ENCODE measurements at places on chromosomes 7 and 10. TPM values are rescaled to one million over a fixed set of nuclear protein-coding genes. Genes with fewer than 3 reads are reported as not detected.

DNA sequence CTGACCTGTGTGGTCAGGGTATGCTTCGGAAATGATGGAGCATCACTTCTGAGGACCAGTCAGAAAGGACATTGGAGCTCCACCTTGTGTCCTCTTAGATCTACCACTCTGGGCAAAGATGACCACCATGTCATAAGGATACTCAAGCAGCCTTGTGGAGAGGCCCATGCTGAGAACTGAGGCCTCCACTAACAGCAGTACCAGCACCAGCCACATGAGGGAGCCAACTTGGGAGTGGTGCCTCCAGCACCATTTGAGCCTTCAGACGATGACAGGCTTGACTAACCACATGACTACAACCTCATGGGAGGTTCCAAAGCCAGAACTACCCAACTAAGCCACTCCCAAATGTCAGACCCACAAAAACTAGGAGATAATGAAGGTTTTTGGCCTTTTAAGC, 116.0 kb downstream of the NPTX2 start:
- peaks cover 4% of the 10 kb centered on the region for H3K36me3 ChIP-seq
- H3K27me3 ChIP-seq, result no peaks in the 10 kb centered on the region
- H3K4me1 ChIP-seq, result no peaks in the 10 kb centered on the region
- H3K27ac ChIP-seq, result no peak overlapping the region
- peak; percentile 83 for DNase-seq
- H3K4me3 ChIP-seq, result no peak overlapping the region

GRCh38 chr7:134301592-134301991, 15.1 kb downstream of the SLC35B4 start:
- peaks cover 16% of the 10 kb centered on the region for H3K36me3 ChIP-seq
- H3K4me1 ChIP-seq, result no peaks in the 10 kb centered on the region
- no peak overlapping the region for H3K27ac ChIP-seq
- no peak for DNase-seq
- no peaks in the 10 kb centered on the region for H3K27me3 ChIP-seq

The CDHR3 gene
- 3.8 TPM for total RNA-seq

- no peak overlapping the region for H3K4me3 ChIP-seq
- no peaks in the 10 kb centered on the region for H3K27me3 ChIP-seq
- no peaks in the 10 kb centered on the region for H3K36me3 ChIP-seq
- H3K27ac ChIP-seq, result no peak overlapping the region
- H3K4me1 ChIP-seq, result no peaks in the 10 kb centered on the region
Observed at GRCh38 chr10:62177111-62177510, 91.5 kb downstream of the RTKN2 start.

DNA sequence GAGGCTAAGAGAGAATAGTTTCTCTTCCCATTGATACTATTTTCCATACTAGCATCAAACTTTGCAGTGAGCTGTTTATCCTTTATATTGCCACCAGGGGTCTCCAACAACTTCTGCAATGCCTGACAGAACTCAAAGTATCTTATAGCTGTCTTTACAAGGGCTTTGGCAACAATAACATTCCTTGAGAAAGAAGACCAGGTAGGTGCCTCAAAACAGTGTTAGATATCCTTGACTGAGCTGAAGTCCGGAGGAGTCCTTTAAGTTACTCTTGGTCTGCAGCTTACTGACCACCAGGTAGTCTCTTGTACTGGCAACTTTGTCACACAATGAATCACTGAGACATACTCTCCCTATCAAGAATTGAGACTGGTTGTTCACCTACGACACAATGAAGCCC, 30.0 kb upstream of the TES start:
- H3K4me1 ChIP-seq, result peaks cover 3% of the 10 kb centered on the region

The ECHDC3 gene
- total RNA-seq, result 9.3 TPM

DNA sequence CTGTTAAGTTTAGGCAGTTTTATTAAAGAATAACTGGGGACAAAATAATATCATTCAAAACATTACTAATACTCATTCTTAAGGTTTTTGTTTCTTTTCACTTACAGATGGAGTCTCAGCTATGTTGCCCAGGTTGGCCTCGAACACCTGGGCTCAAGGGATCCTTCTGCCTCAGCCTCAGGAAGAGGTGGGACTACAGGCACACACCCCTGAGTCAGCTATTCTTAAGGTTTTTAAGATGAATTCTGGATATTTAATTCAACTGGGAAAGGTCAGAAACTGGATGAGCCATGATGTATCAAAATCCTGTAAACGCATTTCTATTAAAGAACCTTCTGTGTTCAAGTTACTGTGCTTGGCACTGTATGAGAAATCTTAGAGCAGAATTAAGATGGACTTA, 3.5 kb downstream of the OAT start:
- H3K27ac ChIP-seq, result no peak overlapping the region
- no peak overlapping the region for H3K4me3 ChIP-seq
- no peak for DNase-seq
- H3K27me3 ChIP-seq, result no peaks in the 10 kb centered on the region
- peaks cover 4% of the 10 kb centered on the region for H3K4me1 ChIP-seq

GRCh38 chr7:120131096-120131839, 141.7 kb upstream of the KCND2 start:
- no peak for DNase-seq
- peaks cover 9% of the 10 kb centered on the region for H3K36me3 ChIP-seq
- H3K4me3 ChIP-seq, result no peak overlapping the region
- no peak overlapping the region for H3K27ac ChIP-seq
- H3K4me1 ChIP-seq, result no peaks in the 10 kb centered on the region

The TACC2 gene
- total RNA-seq, result 54.8 TPM

The WIPF3 gene
- 11.8 TPM for total RNA-seq

The GPR22 gene
- not detected for total RNA-seq

GRCh38 chr7:78279457-78279856, 480.9 kb downstream of the PHTF2 start:
- H3K4me3 ChIP-seq, result no peak overlapping the region
- H3K27ac ChIP-seq, result no peak overlapping the region
- H3K36me3 ChIP-seq, result no peaks in the 10 kb centered on the region
- no peak for DNase-seq

DNA sequence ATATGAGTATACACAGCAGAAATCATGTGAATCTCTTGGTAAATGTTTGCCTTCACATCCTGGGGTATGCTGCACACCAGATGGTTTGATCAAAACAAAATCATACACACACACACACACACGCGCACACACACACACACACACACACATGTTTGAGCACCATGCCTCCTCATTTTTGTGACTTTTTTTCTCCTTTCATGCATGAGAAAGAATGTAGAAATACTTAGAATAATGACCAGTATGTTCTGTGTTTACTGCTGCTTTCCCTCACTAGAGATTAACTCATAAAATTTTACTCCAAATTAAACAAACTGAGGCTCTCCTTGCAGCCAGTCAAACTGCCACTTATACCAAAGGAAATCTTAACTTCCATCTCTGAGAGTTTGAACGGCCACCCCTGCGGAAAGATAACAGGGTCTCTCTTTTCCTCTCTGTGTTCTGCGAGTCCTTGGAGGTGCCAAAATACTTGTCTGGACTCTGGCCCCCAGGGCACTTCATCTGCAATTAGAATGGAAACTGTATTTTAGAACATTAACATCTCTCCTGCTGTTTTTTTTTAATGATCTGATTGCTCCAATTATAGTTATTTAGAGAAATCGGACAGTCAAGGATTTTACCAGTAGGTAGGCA, 320.8 kb upstream of the NFE2L3 start:
- H3K36me3 ChIP-seq, result no peaks in the 10 kb centered on the region
- DNase-seq, result no peak
- no peak overlapping the region for H3K27ac ChIP-seq
- no peaks in the 10 kb centered on the region for H3K27me3 ChIP-seq

The OR2A1 gene
- total RNA-seq, result not detected

The NEUROD6 gene
- not detected for total RNA-seq

DNA sequence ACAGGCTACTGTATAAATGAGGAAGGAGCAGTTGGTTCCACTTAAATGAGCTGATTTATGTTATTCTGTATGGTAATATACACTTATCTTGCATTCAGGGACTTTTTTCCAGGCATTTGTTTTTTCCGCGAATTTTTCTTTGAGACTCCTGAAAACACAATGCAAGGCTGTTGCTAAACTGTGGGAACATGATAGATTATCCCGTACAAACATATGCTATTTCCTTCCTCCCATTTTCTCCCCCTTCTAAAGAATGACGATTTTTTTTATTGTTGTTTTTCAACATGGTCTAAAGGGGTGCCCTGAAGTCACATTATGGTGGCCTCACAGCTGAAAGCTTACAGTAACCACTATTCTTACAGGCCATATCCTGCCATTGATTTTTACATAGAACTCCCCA, 523.9 kb upstream of the NRP1 start:
- H3K27me3 ChIP-seq, result no peaks in the 10 kb centered on the region
- DNase-seq, result no peak
- peaks cover 9% of the 10 kb centered on the region for H3K36me3 ChIP-seq

The TRPV5 gene
- not detected for total RNA-seq

- no peak for DNase-seq
- H3K27me3 ChIP-seq, result no peaks in the 10 kb centered on the region
- H3K27ac ChIP-seq, result no peak overlapping the region
- no peaks in the 10 kb centered on the region for H3K4me1 ChIP-seq
- no peak overlapping the region for H3K4me3 ChIP-seq
- H3K36me3 ChIP-seq, result no peaks in the 10 kb centered on the region
Observed at GRCh38 chr7:151599401-151600227, 79.9 kb upstream of the RHEB start.

DNA sequence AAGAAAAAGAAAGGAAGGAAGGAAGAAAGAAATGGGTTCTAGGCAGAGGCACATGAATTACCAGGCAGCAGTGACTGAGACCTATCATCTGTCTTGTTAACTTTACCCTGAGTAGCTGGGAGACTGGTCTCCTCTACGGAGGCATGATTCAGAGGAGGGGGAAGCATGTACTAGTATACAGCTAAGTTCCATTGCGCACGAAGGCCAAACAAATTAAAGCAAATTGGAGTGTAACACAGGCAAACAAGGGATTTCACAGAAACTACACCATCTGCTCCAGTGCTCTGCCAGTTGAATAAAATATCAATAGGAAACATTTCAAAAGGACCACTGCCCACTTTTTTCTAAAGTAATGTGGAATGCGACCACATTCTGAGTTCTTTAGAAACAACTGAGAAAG, 65.9 kb upstream of the RSU1 start:
- no peaks in the 10 kb centered on the region for H3K27me3 ChIP-seq
- no peak overlapping the region for H3K27ac ChIP-seq
- H3K36me3 ChIP-seq, result no peaks in the 10 kb centered on the region
- no peak overlapping the region for H3K4me3 ChIP-seq
- no peak for DNase-seq

DNA sequence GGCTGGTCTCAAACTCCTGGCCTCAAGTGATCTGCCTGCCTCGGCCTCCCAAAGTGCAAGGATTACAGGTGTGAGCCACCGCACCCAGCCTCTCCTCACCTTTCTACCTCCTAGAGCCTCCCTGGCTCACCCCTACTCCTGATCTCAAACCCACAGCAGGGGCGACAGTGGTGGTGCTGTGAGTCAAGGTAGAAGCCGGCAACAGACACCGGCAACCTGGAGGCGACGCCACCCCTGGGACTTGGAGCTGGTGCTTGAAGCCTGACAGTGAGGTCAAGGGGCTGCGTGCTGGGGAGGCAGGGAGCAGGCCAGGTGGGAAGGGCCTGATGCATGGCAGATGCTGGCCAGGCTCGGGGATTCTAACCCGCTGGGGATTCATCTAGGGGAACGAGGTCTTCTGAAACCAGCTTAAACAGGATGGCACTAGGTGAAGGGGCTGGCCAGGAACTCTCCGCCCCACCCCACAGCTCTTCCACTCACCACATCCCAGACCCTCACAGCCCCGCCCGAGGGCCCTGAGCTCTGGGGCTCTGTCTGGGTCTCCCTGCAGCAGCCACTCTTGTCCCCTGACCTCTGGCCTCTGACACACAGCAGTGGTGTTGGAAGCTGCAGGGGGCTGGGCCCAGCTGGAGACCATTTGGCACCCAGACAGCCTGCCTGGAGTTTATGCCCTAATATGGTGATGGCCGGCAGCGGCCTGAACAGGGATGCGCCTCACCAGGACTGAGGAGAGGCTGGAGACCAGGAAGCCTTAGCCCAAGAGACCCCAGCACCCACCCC, 16.4 kb downstream of the KCNH2 start:
- H3K27me3 ChIP-seq, result no peaks in the 10 kb centered on the region
- no peaks in the 10 kb centered on the region for H3K4me1 ChIP-seq
- no peak for DNase-seq

GRCh38 chr10:125333209-125333591, 172.8 kb upstream of the CTBP2 start:
- no peak overlapping the region for H3K4me3 ChIP-seq
- no peak overlapping the region for H3K27ac ChIP-seq
- H3K36me3 ChIP-seq, result no peaks in the 10 kb centered on the region
